ENCODE measurements at places on chromosomes 5 and 9.

DNA sequence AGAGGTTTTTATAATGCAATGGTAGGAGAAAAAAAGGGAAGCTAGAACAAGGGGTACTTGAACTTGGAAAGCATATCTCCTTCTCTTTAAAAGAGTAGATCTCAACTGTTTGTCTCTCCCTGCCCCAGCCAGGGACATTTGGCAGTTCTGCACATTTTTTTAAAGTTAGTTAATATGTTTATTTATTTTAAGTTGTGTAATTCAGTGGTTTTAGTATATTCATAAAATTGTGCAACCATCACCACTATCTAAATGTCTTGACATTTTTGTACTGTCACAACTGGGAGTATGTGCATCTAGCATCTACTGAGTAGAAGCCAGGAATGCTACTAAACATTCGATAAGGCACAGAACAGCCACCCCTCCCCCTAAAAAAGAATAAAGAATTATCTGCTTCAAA is 103.5 kb upstream of the DPYSL3 start:
- no peak for DNase-seq

DNA sequence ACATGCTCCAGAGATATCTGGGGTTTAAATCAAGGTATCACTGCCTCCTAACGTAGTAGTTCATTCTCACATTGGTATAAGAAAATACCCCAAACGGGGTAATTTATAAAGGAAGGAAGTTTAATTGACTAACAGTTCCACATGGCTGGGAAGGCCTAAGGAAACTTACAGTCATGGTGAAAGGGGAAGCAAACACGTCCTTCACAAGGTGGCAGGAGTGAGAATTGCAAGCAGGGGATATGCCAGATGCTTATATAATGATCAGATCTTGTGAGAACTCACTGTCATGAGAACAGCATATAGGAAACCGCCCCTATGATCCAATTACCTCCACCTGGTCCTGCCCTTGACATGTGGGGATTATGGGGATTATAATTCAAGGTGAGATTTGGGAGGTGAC is 1280.2 kb upstream of the C9orf72 start:
- DNase-seq, result no peak

- DNase-seq, result no peak
Observed at GRCh38 chr5:8568858-8569257, 699.9 kb downstream of the MTRR start.

- peak; percentile 17 for DNase-seq
Observed at GRCh38 chr5:1172670-1173404, 28.6 kb upstream of the SLC6A19 start.

DNA sequence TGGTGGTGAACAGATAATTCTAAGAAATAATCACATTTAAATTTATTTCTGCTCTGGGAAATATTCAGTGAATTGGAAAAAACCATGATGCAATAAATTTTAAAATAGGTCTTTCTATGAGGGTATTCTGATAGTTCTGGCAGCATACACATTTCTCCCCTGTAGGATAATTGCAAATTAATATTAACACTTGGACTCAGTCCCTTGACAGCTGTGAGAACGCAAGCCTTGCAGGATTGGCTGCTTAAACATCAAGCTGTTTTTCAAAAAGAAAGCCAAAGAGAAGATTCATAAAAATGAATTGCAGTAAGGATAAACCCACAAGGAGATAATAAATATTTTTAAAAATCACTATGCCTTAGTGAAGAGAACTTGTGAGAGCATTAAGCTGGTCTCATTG is 180.0 kb downstream of the MTRR start:
- DNase-seq, result no peak

GRCh38 chr9:29691758-29692407 is 2118.6 kb upstream of the C9orf72 start:
- DNase-seq, result peak; percentile 18

- DNase-seq, result no peak
Observed at GRCh38 chr5:58842852-58843251, 260.0 kb downstream of the RAB3C start.

GRCh38 chr9:69027355-69028097 is 8.0 kb upstream of the FXN start:
- peak; percentile 84 for DNase-seq

DNA sequence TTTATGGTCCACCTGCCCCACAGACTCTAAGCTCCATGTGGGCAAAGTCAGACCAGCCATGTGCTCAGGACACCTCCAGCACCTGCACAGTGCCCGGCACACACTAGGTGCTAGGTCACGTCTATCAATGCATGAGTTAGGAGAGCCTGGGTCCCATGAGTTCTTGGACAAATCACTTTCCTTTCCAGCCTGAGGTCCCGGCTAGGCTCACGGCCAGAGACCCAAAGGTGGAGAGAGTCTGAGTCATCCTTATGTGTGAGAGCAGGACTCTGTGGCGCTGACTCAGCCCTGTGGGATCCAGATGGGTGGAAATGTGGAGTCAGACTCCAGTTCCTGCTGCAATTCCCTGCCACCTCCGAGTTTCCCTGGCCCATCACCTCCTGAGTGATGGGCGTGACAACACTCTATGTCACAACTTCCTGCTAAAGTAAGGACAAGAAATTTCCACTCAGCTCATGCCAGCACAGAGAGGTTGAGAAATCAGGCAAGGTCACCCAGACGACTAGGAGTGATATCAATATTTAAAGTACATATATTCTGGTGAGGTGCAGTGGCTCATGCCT is 2.5 kb upstream of the ST6GALNAC4 start:
- peak; percentile 79 for DNase-seq

DNA sequence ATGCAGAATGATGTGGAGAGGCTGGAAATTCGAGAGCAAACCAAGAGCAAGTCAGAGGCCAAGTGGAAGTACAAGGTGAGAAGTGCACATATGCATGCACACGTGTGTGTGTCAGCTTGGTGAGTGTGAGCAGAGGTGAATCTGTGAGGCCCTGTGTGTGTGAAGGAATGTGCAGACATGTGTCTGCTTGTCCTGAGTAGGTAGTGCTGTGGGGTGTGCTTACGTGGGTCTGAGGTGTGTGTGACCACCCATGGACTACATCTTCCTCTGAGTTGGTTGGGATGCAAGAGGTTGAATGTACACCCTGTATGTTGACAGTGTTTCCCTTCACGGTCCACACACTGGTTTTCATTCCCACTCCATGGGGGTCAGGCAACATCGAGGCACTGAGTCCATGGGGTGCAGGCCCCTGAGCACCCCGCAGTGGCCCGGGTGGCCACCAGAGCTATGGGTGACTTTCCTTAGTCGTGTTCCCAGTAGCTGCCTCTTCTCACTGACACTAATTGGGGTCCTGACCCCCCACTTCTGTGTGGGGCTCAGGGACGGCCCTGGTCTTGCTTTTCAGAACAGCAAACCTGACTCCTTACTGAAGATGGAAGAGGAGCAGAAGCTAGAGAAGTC is 86.7 kb downstream of the PHF2 start:
- no peak for DNase-seq

- no peak for DNase-seq
Observed at GRCh38 chr5:9188131-9188530, 357.7 kb downstream of the SEMA5A start.

DNA sequence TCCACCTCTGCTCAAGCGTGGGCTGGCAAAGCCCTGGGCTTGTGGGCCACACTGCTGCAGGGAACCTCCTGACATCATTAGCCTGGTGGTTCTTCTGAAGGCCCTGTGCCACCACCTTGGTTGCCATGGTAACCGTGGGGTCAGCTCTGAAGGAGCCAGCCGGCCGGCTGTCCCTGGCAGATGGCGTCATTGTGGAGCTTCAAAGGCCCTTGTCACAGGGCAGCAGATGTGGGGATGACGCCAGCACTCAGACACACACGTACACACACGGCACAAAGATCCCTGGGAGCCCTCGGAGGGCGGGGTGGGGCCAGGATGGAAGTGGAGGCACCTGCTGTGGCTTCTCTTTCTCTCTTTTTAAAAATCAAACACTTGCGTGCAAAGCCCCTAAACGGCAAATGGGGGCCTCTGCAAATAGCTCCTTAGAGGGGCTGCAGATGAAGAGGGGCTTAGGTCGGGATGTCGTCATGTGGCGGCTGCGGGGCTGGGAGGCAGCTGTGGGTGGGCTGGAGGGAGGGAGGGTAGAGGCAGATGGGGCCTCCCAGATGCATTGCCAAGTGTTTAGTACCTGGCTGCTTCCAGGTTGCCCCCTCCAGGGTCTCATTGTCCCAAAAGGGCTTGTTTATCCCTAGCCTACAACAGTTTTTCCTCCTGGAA is 19.5 kb upstream of the RPL26L1 start:
- no peak for DNase-seq

GRCh38 chr5:1481266-1481958 is 36.2 kb upstream of the SLC6A3 start:
- no peak for DNase-seq

DNA sequence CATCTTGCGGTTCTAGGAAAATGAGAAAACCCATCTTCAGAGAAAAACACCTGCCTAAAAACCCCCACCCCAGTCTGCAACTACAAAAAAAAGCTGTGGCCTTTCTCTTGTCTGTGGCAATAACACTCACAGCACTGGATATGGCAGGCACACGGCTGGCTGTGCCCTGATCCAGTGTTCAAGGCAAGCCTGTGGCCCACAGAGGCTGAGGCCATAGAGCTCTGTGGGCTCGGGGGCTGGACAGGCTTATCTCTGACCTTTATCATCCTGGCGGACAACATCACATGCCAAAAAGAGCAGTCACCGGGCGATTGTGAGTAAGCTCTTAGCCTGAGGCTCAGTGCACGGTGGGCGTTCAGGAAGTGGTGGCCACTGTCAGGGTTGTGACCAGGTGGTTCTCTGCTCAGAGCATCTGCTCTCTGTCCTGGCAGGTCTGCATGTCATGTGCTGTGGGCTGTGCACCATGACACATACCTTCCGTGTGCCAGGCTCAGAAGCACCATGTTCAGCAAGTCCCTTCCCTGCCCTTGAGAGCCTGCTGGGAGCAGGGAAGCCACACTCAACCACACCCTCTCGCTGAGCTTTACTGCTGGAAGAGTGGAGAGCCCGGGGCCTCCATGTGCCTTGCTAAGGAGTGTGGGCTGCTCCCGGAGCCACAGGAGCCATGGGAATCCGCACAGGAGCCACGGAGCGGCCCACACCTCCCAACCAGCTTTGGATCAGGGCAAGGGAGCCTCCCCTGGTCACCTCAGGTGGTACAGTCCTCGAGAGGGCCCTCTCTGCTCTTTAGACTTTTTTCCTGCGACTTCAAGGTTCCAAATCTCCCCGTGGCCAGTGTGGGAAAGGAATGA is 34.6 kb upstream of the WDR38 start:
- peak; percentile 19 for DNase-seq

- no peak for DNase-seq
Observed at GRCh38 chr5:75034137-75034739, 18.1 kb downstream of the GCNT4 start.

- DNase-seq, result no peak
Observed at GRCh38 chr9:119157196-119157595, 212.0 kb downstream of the BRINP1 start.

- no peak for DNase-seq
Observed at GRCh38 chr9:121661328-121661727, 9.9 kb downstream of the DAB2IP start.

GRCh38 chr5:93346301-93346700 is 234.7 kb downstream of the NR2F1-AS1 start:
- DNase-seq, result no peak

- DNase-seq, result no peak
Observed at GRCh38 chr5:51271261-51271660, 112.0 kb upstream of the ISL1 start.

GRCh38 chr9:81476813-81477490 is 212.4 kb downstream of the TLE1 start:
- DNase-seq, result no peak

DNA sequence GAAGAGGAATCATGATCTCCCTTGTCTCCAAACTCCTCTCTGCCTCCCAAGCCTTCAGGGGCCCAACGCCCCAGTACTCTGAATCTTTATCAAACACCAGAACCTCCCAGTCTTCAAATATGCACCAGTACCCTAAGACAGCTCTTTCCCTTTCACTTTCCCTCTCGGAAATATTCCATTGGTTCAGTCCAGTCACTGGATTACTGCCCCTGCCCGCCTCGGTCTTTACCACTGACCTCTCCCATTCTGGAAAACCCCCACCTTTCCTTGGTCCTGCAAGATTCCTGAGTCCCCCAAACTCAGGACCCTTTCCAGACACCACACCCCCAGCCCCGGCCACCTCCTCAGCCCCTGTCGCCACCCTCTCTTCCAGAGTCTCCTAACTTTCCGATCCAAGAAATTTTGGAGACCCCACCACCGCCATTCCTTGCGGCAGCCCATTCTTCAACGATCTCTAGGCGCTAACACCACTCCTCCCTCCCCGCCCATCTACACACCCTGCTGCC is 674 bp downstream of the C5orf15 start:
- DNase-seq, result peak; percentile 59

DNA sequence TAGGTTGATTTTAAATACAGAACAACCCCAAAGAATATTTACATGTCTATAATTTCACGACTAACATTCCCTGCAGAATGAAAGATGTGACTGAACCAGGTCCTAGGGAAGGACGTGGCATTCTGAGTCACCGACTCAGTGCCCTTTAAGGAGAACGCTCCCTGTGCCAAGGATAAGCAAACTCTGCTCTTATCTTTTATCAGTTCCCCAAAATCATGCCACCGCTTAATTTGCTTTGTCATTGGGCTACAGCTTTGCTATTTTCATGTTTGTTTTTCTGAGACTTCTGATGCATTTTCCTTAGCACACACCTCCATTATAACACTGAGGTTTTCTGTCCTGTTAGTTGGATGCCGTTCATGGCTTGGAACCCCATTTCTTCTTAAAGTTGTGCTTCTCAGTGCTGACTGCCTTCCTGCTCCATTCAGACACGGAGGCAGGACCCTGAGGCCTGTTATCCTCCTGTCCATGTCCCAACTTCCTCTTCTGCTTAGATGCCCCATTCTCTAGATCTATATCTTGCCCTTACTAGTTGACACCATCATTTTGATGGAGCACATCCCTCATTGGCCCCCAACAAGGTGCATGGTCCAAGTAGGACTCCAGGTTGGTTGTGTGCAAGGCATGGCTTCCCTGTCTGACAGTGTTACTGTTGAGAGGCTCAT is 11.2 kb upstream of the SEMA4D start:
- peak; percentile 6 for DNase-seq

- no peak for DNase-seq
Observed at GRCh38 chr5:174139623-174140022, 94.1 kb downstream of the NSG2 start.

DNA sequence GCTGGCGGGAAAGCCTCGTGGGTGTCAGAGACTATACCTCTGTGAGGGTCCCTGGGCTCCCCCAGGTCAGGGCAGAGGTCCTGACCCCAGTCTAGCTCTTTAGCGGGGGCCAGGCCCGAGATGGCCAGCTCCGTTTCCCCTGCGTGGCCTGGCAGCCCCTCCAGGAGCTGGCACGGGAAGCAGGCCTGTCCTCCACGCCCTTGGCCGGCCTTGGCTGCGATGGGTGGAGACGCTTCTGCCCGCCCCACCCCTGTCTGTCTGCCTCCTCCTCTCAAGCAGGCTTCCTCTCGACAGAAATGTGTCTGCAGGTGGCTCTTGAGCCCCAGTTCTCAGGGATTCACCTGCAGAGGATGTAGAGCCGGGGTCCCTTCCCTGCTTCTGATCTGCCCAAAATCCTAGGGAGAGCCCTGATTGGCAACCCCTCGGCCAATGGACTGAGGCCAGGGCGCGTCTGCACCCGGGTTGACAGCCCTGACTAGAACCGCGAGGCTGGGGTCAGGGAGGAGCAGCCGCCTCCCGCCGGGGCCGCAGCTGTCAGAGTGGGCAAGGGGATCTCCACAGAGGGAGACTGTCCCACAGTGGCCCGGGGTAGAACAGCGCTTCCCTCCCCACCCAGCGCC is 2.6 kb upstream of the GRIN1 start:
- DNase-seq, result no peak

Measured in erythroblast (primary cell).